Panc1 (cell line): ENCODE measurements at places on chromosomes 2 and 18. TPM values are rescaled to one million over a fixed set of nuclear protein-coding genes. Genes with fewer than 3 reads are reported as not detected.
A peak's percentile ranks its signal among the peaks of the same experiment; 100 is the strongest.

Gene DLGAP1
- 1.8 TPM for total RNA-seq

GRCh38 chr2:161436411-161436810 is 20.3 kb downstream of the TBR1 start:
- no peak for DNase-seq

DNA sequence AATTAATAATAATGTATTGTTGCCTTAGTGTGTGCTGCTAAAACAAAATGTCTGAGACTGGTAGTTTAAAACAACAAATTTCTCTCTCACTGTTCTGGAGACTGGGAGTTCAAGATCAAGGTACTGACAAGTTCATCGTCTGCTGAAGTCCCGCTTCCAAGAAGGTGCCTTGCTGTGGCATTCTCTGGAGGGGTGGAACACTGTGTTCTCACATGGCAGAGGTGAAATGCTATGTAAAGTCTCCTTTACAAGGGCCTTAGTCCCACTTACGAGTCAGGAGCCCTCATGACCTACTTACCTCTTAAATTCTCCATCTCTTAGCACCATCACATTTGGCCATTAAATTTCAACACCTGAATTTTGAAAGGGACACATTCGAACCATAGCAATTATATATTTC is 299.2 kb upstream of the RBMS1 start:
- DNase-seq, result no peak

Gene CDH19
- not detected for total RNA-seq

DNA sequence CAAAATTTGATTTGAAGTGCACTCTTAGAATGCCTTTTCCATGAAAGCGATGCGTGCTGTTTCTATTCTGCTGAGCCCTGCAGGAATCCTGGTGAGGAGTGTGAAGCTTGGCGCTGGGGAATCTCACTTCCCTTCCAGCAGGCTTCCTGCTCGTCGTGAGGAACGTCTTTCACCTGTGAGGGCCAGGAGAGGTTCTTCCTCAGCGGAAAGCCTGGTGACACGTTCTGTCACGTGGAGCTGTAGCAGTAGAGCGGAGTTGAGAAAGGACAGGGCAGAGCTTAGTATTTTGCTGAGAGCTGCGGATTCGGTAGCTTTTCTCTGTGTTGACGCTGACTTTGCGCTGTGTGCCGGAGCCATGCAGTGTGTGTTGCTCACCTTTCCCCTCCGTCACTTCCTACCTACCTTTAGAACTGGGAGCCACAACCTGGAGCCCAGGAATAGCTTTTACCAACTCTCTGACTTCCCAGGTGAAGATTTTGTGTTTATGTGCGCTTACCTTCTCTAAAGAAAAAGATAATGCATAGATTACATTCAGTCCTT is 294.8 kb downstream of the PTGR3 start:
- no peak for DNase-seq

DNA sequence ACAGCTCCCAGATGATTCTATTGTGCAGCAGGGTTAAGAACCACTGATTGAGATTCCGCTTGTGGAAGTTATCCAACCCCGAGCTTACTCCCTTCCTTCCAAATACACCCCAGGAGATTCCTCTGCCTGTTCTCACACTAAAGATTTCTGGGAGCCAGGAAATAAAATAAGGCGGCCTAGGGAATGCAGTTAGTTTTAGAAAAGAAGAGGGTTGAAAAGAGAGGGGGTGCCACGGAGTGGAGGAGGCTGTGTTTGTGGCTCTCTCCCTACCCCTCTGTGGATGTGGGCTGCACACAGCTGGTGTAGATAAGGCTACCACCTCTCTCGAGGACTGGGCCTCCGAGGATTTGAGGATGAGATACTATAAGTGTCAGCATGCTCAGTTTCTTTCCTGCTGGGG is 25.1 kb upstream of the SP3 start:
- no peak for DNase-seq

Gene PLB1
- 0.80 TPM for total RNA-seq

DNA sequence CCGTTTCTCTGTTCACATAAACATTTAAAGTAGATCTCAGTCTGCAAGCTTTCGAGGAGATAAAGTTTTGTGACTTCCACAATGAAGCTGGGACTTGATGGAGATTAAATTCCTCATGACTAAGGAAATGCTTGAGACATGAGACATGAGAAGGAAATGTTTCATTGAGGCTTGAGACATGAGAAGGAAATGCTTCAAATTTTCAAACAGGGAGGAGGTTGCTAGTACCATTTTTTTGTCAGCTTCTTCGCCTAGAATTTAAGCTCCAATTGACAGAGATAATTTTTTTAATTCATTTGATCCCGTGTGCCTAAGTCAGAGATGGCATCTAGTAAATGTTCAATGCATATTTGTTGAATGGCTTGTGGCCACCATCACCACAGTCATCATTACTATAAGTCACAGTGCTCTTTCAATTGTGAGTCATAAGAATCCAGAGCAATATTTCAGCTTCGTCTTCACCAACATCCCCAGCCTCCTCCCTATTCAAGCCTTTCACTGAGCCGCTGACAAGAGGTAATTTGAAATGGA is 543 bp upstream of the MARCHF4 start:
- DNase-seq, result peak; percentile 67

Gene SKOR2
- total RNA-seq, result not detected

DNA sequence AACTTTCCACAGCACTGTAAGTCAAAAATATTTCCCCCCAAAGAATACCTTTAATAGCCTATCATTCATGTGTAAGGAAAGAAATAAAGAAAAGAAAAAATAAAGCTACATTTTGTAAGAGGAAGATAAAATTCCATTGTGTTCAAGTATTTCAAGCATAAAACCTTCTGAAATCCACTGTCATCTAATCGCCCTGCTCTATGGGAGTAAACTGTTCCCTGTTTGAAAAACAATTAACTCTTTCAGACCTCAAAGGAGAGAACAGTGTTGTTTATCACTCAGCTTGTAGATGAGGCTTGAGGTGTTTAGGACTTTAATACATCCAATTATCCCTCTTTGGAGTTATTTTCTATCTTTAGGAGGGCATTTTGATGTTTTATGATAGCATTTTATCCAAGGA is 112.2 kb upstream of the REG3G start:
- no peak for DNase-seq

- DNase-seq, result no peak
These were observed 581 bp downstream of the CAPN14 start for GRCh38 chr2:31216734-31217133.

Gene SIX2
- 0.51 TPM for total RNA-seq

Gene KCNS3
- 1.7 TPM for total RNA-seq

- no peak for DNase-seq
These were observed 34.8 kb downstream of the PTPRM start for GRCh38 chr18:7601936-7602335.

DNA sequence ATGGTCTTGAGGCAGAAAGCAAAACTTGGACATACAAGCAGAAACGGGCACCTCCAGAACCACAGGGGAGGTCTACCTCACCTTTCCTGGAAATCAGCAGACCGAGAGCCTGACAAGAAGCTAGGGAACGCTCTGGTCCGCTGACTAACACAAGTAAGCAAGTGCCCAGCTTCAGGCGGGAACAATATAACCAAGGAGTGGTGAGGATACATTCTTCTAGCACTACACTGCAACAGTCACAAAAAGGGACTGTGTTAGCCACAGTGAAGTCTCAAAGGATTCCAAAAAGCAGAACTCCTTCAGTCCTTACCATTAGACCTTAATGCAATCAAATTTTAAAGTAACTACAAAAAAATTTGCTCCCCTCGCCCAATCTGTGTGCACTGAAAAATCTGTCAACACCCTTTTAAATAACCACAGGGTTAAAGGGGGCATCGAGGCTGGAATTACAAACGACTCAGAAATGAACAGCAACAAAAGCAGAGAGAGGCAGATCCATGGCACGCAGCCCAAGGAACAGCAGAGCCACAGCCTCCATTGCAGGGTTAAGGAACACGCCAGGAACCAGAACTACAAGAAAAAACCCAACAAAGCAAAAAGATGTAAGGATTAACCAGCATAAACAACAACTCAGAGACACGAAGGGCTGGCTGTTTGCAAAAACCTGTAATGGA is 7.1 kb downstream of the THAP4 start:
- no peak for DNase-seq

DNA sequence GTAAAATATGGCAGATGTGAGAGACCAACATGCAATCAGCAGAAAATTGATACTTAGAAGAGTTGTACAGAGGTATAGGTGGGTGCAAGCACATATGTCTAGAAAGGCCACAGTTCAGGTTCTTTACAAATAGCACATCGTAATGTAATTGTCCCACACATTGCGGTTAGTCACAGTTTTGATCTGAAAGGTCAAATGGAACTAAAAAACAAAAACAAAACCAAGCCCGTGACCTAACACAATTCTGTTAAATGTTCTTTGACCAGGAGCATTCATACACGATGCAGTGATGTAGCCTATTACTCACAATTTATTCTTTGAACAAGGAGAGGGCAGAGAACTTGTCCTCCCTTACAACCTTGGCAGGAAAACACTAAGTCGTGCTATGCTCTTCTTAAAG is 108.9 kb upstream of the MAP4K3 start:
- DNase-seq, result no peak

DNA sequence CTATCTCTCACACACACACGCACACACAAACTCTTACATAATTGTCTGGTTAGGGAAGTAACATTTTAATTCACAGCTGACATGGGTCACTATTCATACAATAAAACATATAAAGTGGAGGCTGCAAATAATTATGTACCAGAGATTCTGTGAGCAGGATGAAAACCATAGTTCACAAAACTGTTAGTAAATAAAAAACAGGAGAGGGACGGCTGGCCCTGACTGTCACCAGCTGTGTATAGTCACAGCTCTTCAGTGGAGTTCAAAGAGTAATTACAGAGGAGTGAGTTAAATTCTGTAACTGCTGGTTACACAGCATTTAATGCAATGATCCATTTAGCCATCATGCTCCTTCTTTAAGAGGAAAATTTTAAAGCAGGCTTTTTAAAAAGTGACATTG is 76.9 kb downstream of the NRXN1 start:
- DNase-seq, result no peak

Gene ARID5A
- total RNA-seq, result 19.3 TPM

- DNase-seq, result no peak
These were observed 12.9 kb downstream of the RAMP1 start for GRCh38 chr2:237872178-237872887.

- DNase-seq, result no peak
These were observed 7.3 kb upstream of the SLC39A10 start for GRCh38 chr2:195649629-195650190.
